ENCODE measurements at places on chromosomes 6 and 20.

GRCh38 chr20:3932277-3932676 lies 43.1 kb downstream of the PANK2 start:
- DNase-seq: no peak

- DNase-seq: no peak
Observed at GRCh38 chr6:167744681-167745669, 81.7 kb upstream of the AFDN start.

DNA sequence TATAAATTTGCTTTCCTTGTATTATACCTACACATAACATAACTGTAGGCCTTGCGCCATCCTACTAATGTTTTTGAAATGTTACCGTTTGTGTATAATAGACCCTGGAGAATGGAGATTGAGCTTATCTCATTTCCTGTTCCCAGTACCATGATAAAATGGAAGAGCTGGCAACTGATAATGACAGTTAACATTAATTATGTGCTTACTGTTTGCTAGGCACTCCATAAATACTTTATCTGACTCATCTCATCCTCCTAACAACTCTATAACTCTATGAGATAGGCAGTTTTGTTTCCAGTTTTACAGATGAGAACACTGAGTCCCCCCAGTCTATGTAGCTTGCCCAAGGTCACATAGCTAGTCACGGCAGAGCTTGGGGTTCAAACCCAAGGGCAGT lies 396.7 kb downstream of the SYNE1 start:
- DNase-seq: no peak

DNA sequence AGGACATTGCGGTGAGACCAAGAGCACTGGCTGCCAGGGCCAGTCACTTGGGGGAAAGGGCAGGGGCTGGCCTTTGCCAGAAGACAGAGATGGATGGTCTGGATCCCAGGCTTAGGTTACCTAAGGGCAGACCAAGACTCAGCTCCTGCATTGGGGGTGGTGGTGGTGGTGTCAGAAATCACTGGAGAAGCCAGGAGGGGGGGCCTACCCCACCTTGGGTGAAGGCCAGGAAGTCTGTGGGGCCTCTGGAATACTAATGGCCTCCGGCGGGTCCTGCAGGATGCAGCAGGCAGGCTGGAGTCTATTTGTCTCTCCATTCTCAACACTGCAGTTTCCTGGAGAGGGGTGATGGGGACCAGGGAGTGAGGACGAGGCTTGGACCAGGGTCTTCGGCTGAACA lies 32.8 kb downstream of the CD40 start:
- DNase-seq: no peak

GRCh38 chr6:103236923-103237322 lies 1622.8 kb downstream of the HACE1 start:
- no peak for DNase-seq
